COLO829 (cell line): ENCODE measurements at places on chromosomes 2 and 18.
A peak's percentile ranks its signal among the peaks of the same experiment; 100 is the strongest.

- no peak for DNase-seq
These were observed 62.4 kb upstream of the MMADHC start for GRCh38 chr2:149650006-149650405.

DNA sequence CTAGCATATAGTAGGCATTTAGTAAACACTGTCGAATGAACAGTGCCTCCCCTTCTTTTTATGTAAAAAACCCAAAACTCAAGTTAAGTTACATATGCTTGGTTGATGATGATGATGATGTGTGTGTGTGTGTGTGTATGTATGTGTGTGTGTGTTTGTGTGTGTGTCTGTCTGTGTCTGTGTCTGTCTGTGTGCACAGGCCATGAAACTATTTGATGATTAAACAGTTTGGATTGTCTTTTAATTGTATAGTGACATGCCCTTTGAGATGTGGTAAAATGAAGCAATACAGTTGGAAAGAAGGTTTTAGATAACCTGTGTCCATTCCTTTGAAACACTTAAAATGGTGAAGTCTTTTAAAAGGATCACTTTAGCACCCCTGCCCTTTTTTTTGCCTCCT is 105.6 kb downstream of the MAP4K4 start:
- DNase-seq = no peak

GRCh38 chr2:159553727-159554126 is 62.6 kb downstream of the BAZ2B start:
- no peak for DNase-seq

GRCh38 chr2:134466141-134466540 is 212.3 kb downstream of the MGAT5 start:
- no peak for DNase-seq

GRCh38 chr2:238945433-238946150 is 97.7 kb downstream of the TWIST2 start:
- peak; percentile 15 for DNase-seq

DNA sequence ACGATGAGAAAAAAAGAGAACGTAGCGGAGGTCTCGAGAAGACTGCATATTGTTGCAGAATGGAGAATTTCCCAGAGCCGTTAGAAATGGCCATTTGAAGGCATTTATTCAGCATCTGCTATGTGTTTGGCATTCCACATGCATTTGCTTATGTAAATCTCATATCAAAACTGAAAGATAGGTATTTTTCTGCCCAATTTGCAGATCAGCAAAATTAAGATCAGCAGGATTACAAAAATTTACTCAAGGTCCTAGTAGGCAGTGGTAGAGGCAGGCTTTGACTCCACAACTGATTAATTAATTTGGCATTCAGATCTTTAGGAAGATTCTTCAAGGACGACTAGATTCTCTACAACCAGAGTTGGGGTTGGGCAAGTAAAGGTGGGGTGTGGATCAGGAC is 1.8 kb upstream of the E2F6 start:
- DNase-seq = no peak

DNA sequence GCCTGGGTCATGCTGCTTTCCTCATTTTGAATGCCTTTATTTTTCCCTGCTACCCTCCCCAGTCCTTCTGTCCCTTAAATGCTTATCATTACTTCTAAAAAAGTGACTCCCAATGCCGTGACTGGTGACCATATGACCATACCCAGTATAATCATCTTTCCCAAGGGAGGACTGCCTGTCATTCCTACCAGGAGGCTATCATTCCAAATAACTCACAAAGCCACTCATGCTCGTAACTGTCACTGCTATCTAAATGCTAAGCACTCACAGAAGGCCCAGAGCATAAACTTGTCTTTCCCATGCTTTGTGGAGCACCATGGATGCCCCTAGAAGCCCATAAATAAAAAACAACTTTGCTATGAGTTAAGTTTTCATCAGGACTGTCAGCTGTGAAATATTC is 38.7 kb upstream of the CREB1 start:
- DNase-seq = no peak

GRCh38 chr18:22045221-22045918 is 124.0 kb upstream of the GATA6 start:
- no peak for DNase-seq

DNA sequence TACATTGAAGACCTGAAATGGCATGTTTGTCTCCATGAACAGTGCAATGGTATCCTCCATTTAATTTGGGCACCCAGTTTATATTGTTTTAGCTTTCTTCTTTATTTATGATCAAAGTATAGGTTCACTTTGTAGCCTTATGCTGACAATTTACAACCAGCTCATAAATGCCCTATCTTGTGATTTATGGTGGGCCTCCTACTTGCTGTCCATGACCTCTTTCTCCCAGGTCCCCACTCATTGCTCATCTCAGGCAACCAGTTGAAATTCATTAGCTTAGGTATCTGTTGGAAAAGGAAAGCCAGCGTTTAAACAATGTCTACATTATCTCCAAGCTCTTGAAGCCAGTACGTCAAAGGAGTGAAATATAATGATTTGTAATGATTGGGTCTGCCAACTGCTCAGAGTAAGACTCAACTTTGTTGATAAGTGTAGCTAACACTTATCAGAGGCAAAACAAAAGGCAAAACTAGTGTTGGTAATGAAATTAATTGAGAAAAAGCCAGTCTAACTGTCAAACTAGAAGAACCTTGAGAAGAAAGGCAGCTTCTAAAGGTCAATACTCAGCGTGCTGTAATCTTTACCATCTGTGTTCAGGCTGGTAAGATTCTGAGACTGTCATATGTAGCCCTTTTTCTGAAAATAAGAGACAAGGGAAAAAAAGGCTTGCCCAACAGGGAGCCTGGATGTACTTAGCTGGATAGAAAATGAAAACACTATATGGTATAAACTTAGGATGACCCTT is 695.9 kb downstream of the EPHA4 start:
- DNase-seq = no peak

DNA sequence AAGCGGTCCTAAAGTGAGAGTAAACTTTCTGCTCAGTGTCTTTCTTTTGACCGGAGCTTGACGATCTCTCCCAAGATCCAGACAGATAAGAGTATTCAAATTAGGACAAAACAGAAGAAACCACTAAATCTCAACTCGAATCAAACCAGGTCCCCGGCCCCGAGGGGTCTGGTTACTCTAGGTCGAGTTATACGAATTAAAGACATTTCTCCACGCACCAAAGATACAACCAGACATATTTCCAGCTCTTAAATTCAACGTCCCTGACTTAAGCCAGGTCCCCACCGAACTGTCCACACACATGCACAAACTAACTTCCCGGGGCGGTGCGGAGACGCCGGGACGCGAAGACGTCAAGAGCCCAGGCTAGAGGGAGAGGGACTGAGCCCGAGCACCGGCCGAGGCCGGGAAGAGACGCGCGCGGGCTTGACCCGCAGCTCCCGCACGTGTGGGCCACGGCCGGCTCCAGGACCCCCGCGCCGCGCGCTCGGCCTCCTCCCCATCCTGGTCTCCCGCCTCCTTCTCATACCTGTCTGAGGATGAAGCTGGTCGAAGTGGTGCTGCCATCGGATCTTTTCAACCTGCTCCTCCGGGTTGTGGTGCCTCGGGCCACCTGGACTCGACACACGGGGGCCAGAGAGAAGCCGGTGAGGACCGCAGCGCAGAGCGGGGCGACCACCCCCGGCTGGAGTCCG is 896 bp downstream of the CACNB4 start:
- DNase-seq = no peak

GRCh38 chr18:14971461-14972185 is 223.7 kb downstream of the ANKRD30B start:
- DNase-seq = peak; percentile 19

DNA sequence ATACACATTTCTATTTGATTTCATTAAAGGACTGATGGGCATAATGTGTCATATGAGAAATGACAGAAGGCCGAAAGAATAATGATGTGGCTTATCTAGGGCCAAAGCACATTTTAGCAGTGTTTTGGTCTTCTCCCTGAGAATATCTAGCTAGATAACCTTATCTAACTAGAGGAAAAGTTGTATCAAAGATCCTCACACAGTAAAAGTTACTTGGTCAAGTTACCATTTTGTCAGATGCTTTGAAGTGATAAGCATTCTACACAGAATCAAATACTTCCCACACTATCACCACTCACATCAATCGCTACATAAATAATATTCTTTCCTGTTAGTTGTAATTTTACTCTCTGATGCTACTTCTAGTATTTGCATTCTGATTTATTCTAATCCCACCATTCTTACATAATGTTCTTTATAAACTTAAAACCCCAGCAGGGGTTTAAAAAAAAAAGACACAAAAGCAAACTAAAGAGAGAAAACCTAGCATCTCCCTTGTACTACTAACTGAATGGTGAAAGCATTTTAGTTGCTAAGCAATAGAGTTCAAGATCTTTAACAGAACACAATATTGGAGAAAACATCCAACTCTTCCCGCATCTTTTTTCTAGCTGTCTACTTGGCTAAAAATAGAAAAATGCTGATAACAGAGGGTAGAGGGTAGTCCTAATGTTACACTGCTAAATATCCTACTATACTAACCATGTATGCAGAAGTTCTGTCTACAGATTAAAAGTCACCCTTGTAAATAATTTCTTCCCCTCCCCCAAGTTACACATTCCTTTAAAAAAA is 8.0 kb downstream of the XPO1 start:
- DNase-seq = no peak

DNA sequence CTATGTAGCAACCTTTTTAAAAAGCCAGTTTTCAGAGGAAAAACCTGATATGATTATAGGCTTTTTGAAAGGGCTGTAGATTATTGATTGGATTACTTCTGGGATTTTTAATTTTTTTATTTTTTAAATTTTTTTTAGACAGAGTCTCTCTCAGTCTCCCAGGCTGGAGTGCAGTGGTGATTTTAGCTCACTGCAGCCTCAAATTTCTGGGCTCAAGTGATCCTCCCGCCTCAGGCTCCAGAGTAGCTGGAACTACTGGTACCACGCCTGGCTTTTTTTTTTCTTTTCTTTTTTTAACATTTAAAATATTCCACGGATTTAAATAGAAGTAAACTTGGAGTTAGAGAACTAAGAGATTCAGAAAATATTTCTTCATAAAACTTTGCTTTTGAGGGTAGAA is 1.2 kb downstream of the MRPL19 start:
- DNase-seq = no peak

- DNase-seq = no peak
These were observed 39.5 kb downstream of the ATP9B start for GRCh38 chr18:79108549-79109215.
